Amniotic stem cell (primary cell): ENCODE measurements at places on chromosomes 6 and 20.

GRCh38 chr20:46332373-46333160 lies 24.3 kb upstream of the CDH22 start:
- DNase-seq = no peak

- DNase-seq = no peak
These were observed 208.8 kb upstream of the SUPT3H start for GRCh38 chr6:45586216-45587171.

- DNase-seq = no peak
These were observed 2.3 kb upstream of the SERPINB1 start for GRCh38 chr6:2844008-2844407.

- no peak for DNase-seq
These were observed 3.9 kb downstream of the SSR1 start for GRCh38 chr6:7309050-7309449.

DNA sequence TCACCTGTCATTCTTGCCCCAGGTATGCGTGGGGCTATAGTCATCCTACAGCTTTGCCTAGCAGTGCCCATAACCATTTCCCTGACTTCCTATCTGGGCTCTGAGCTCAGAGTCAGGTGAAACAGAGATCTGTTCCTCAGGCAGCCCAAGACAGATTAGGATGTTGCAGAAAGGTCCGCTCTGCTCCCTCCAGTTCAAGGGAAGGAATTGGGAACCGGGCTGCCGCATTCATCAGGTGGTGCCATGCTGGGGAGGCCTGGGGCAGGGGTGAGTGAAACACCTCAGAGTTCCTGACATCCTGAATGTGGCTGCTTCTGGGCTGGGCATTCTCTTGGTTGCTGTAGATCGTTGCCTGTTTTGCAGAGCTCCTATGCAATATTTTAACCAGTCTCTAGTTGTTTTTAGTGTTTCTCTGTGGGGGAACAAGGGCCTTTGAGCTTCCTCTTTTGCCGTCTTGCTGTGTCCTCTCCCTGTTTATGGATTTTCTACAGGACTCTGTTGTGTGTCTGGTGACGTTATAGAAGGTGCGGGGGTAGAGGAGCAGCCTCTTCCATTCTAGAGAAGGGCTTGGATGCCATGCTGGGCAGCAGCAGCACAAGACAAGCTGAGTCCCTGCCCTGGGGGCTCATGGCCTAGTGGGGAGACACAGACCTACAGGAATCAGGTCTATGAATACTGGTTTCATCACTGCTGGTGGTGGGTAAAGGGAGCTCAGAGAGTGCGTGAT lies 9.2 kb downstream of the ENTPD6 start:
- no peak for DNase-seq

DNA sequence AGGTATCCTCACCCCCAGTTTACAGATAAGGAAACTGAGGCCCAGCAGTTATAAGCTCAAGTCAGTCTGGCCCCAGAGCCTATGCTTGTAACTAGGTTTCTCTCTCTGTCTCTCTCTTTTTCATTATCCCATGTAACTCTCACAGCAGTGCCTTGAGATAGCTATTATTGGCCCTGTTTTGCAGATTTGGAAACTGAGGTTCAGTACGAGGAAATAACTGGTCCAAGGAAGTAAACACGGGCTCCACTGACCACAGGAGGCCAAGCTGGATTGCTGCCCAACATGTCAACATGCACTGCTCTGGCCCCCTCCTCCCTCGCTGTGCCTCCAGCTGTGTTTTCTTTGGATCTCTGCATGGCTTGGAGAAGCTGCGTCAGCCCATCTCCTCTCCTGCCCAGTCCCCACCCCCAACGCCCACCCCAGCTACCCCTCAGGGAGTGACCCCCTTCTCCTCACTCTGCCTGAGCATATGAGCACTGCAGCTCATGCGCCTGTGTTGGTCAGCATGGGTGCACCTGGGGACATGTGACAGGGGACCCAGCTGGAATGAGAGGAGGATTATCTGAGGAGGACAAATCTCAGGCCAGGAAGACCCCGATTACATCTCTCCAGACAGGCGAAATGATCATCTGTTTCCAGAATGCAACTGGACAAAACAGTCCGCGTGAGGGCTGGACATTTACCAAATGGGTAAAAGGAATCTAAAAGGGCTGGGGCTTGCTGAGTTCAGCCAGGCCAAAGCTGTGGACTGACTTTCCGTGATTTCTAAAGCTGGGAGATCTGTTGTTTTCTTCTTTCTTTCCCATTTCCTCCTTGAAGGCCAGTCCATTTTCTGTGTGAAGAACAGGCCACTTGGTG lies 7.8 kb upstream of the PLTP start:
- no peak for DNase-seq
